ENCODE measurements at places on chromosomes 7 and 10. TPM values are rescaled to one million over a fixed set of nuclear protein-coding genes. Genes with fewer than 3 reads are reported as not detected.

The WEE2 gene
- not detected for total RNA-seq

The ZPBP gene
- total RNA-seq = not detected

The FZD1 gene
- 0.05 TPM for total RNA-seq

The TMEM213 gene
- total RNA-seq = 0.39 TPM

The MKX gene
- total RNA-seq = 0.63 TPM

The PVRIG gene
- total RNA-seq = 21.2 TPM

The TAS2R5 gene
- total RNA-seq = 0.93 TPM

The GPRIN2 gene
- not detected for total RNA-seq

The ZYX gene
- total RNA-seq = 137 TPM
